ENCODE measurements at places on chromosomes 2 and 18.
A peak's percentile ranks its signal among the peaks of the same experiment; 100 is the strongest.

- DNase-seq, result no peak
Measured at GRCh38 chr2:53793261-53793660, 6.4 kb downstream of the ERLEC1 start.

- DNase-seq, result no peak
Measured at GRCh38 chr18:62625019-62625418, 90.3 kb upstream of the PHLPP1 start.

DNA sequence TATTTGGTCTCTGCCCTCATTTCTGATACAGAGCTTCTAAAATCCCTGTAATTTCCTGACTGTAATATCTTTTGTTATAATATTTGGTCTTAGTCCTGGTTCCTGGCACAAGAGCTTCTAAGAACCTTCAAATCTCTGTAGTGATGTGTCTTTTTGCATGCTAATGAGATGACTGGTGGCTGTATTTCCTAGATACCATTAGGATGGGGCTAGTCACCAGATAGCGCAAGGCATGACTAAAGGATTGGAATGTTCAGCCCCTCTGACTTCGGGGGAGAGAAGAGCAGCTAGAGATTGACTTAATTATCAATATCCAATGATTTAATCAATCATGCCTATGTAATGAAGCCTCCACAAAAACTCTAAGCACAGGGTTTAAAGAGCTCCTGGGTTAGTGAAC lies 620.8 kb upstream of the ACVR2A start:
- DNase-seq, result peak; percentile 31

- DNase-seq, result no peak
Measured at GRCh38 chr18:52367953-52368742, 28.2 kb downstream of the DCC start.

DNA sequence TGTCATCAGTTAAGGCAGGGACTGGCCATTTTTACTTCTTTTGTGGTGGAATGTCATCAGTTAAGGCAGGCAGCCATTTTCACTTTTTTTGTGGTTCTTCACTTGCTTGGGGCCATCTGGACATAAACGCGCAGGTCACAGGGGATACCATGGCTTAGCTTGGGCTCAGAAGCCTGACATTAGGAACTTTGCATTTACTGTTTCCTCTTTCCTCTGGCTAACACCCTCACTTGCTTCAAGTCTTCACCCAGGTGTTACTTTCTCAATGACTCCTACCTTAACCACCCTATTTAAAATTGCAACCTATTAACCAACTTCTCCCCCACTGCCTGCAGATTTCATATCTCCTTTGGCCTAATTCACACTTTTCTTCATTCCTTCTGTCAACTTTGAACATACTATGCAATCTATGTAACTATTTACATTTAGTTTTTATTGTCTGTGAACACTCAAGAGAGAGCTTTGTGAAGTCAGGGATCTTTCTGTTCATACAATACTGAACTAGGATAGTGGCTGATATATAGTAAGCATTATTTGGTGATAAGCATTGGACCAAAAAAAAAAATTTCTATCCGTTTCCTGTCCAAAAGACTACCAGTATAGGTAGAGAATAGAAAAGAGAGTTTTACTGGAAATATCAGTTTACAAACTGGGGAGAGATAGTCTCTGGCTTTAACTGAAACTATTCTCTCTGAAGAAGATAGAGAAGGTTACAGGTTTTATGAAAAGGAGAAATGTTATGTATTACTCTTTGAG lies 600.1 kb upstream of the ZNF804A start:
- no peak for DNase-seq

GRCh38 chr2:10493634-10494281 lies 45.6 kb upstream of the ODC1 start:
- DNase-seq, result peak; percentile 99

- no peak for DNase-seq
Measured at GRCh38 chr2:48080534-48081316, 174.4 kb upstream of the FBXO11 start.

Data from bronchial epithelial cell (primary cell).